ENCODE measurements at places on chromosomes 12 and 14.

DNA sequence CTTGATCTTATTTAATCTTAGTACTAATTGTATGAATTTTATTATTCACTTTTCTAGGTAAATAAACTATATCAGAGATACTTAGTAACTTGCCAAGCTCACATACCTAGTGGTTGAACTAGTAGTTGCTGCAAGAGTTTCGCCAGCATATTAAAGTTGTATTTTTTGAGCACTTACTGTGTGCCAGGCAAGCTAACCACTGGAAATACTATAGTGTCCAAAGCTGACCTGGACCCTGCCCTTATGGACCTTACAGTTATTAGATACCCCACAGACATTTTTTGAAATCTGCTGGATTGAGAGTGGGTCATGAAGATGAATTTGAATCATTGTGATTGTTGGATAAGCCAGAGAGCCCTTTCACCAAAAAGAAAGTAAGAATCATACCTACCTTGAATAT is 125.0 kb downstream of the RAD51B start:
- no peak for DNase-seq

DNA sequence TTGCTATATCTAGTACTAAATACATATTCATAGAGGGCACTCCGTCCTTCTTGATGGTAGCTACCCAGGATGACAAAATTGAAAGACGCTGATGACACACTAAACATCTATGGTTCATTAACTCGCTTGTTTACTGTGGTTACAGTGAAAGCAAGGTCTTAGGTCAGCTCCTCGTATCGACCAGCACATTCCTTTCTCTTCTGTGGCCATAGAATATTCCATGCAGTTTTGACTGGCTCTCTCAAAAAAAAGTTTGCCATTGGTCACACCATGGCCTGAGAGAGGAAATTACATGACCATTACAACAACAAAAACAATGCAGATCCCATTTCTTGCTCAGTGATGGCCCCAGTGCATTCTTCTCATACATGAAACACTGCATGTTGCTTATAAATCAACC is 411.4 kb upstream of the SOX5 start:
- DNase-seq, result no peak

GRCh38 chr12:124741211-124741610 is 122.5 kb downstream of the SCARB1 start:
- DNase-seq, result no peak

GRCh38 chr14:67806246-67806645 is 10.1 kb downstream of the ZFYVE26 start:
- no peak for DNase-seq

- no peak for DNase-seq
These were observed 81.1 kb downstream of the PELI2 start for GRCh38 chr14:56199095-56199981.

GRCh38 chr12:109795023-109795422 is 38.2 kb downstream of the TRPV4 start:
- no peak for DNase-seq

DNA sequence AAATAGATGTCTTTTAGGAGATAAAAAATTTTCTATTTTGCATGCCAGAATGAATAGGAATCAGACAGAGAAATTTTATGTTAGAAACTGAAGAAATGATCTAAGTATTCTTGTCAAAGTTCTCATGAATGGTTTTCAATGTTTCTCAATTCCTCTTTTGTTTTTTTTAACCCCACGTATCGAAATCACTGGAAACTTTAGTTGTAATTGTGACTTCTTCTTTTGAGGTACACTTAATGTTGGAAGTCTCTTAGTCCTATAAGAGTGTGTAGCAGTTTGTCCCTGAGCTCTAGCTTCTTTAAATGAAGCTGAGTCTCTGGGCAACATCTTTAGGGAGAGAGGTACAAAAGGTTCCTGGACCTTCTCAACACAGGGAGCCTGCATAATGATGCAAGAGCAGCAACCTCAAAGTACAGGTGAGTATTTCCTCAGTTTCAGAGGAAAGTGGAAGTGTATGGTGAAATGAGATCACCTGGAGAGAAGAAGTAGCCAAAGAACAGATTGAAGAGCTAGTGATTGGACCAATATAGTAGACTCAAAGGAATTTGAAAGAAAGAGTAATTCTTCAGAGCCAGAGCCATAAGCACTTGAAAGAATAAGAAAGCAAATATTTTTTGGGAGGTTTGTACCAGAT is at the start of gene CLEC6A:
Gene CLEC6A, plus strand, starts transcription at position 236 of the 634 bp plus-strand sequence. Its CDS starts 150 bp downstream, at position 386.
- no peak for DNase-seq

DNA sequence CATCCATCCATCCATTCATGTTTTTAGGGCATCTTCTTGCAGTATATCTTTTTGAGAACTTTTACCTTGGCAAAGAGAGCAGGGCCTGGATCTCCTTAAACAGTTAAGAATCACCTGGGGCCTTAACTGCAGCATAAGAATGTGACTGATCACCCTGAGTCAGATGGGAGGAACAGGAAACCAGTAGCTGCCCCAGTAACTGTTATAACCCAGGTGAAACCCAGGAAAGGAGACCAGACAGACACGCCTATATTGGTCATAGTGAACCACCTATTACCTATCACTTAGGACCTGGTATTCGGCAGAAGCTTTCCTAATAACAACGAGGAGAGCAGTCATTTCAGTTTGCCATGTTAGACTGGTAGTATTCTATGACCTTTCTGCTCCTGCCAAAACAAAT is 43.4 kb upstream of the NR2C1 start:
- no peak for DNase-seq

GRCh38 chr12:58860788-58861240 is 59.5 kb downstream of the LRIG3 start:
- no peak for DNase-seq

DNA sequence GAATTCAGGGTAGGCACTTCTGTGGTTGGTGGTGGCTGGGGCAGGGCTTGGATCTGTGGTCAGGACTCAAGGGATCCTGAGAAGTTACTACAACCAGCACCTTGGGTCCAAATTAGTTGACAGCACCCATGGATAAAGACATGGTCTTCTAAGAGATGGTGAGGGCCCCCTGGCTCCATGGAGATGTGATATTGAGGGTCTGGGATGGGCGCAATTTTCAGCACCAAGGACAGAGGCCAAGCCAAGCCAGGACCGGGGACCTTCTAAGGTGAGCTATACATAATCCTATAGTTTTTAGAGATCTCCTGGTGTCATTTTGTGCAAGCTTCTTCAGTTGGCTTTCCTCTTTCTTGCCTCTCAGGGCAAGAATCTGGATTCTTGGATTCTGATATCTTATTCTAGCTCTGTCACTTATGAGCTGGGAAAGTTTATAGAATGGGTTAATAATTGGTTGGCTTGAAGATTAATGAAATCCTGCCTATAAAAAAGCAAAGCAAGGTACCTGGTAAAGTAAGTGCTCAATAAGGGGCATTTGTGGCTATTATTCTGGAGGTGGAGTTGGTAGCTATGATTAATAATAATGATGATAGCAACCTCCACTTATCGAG is 130.1 kb upstream of the LHX5 start:
- DNase-seq, result no peak

- no peak for DNase-seq
These were observed 47.3 kb upstream of the FOS start for GRCh38 chr14:75231320-75231719.

- DNase-seq, result no peak
These were observed 590.4 kb downstream of the MED13L start for GRCh38 chr12:115687094-115687493.

- no peak for DNase-seq
These were observed 607.6 kb upstream of the FLRT2 start for GRCh38 chr14:84922370-84922769.

GRCh38 chr12:100329800-100330199 is 27.1 kb upstream of the SLC17A8 start:
- DNase-seq, result no peak

GRCh38 chr14:93263416-93263815 is 56.4 kb downstream of the UBR7 start:
- no peak for DNase-seq

Measured in stimulated activated CD4-positive, alpha-beta T cell treated with anti-CD3 and anti-CD28 coated beads, TNF-alpha, amount 100 ng/mL, for 1 hour (primary cell).